Hepatic stellate cell (primary cell): ENCODE measurements at places on chromosomes 12 and 14.
A peak's percentile ranks its signal among the peaks of the same experiment; 100 is the strongest.

DNA sequence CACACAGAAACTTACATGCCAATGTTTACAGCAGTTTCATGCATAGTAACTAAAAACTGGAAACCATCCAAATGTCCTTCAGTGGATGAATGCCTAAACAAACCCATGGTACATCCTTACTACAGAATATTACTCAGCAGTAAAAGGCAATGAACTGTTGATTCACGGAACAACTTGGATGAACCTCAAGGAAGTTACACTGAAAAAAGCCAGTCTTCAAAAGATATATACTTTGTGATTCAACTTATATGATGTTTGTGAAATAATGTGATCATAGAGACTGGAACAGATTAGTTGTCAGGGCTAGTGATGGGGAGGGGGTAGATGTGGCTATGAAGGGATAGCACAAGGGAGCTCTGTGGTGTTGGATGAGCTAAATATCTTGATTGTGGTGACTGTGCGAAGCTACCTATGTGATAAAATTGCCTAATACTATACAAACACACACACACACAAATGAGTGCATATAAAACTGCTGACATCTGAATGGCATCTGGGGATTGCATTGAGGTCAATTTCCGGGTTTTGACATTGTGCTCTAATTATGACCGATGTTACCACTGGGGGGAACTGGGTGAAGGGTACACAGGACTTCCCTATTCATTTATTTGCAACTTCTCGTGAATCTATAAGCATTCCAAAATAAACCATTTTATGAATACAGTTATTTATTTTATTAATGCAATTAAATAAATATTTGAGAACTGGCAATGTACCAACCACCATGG is 94.3 kb downstream of the RIN3 start:
- DNase-seq: peak; percentile 63

- DNase-seq: no peak
Observed at GRCh38 chr12:102950950-102951619, 6.4 kb upstream of the ASCL1 start.

DNA sequence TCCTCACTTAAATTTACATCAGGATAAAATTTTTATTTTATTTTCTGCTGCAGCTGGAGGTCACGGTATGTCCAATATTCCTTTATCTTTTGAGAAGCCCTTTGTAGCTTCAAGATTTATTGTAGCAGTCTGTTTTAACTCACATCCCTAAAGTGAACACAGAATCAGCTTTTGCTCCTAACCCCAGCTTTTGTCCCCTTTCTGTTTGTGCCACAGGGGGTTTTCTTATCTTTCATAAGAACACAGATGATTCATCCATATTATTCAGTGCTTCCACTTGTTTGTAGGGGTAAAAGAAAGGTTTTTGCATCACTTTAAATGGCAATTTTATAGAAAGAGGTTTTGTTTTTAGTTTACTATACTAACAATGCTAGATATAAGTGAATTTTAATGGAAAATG is 21.8 kb upstream of the PIK3C2G start:
- DNase-seq: no peak

GRCh38 chr12:91053951-91054715 is 3.7 kb downstream of the KERA start:
- peak; percentile 3 for DNase-seq

- DNase-seq: no peak
Observed at GRCh38 chr14:56808110-56808382, 2.2 kb downstream of the OTX2 start.

- DNase-seq: peak; percentile 62
Observed at GRCh38 chr12:47805417-47805816, 14.3 kb downstream of the HDAC7 start.

GRCh38 chr12:101564912-101565311 is 29.9 kb upstream of the MYBPC1 start:
- no peak for DNase-seq

- no peak for DNase-seq
Observed at GRCh38 chr12:67692966-67693365, 44.4 kb downstream of the DYRK2 start.

DNA sequence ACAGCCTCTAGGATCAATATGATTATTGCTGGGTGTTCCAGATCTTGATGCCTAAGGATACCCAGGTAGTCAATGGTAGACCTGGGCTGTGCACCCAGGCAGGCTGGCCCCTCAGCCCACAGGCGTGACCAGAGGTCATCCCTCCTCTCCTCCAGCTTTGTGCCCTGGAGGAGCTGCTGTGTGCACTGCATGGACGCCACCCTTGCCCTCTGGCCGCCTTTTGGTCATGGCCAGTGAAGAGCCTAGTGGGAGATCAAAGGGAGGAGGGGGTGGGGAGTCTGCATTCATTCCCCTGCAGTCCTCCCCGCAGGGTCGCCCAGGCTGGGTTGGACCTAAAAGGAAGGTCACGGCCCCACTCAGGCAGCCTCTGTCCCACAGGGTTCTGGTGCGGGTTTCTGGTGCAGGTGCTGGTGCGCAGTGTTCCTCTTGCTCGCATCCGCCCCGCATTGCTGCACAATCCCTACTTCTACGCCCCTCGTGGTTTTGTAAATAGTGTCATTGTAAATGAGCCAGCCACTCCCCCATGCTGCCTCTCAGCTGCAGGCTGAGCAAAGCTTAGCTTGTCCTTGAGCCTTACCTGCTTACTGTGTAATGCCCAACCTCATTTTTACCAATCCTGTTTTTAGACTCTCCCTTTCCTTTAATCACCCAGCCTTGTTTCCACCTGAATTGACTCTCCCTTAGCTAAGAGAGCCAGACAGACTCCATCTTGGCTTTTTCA is 55.3 kb downstream of the PSMA6 start:
- DNase-seq: no peak

DNA sequence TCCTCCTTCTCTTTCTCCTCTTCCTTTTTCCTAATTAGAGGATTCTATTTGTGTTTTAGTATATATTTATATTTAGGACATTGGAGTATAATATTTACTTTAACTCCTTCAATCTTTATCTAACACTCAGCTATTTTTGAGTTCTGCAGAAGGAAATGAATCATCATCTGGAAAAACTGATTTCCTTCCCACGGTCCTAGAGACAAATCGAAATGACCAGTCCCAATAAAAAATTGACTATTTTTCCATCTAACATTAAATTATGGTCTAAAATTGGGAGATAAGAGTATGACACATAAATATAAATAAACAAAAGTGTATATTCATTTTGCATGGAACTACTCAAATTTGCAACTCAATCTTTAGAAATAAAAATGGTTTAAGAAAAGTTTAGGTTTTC is 167.4 kb downstream of the TMTC3 start:
- DNase-seq: no peak

DNA sequence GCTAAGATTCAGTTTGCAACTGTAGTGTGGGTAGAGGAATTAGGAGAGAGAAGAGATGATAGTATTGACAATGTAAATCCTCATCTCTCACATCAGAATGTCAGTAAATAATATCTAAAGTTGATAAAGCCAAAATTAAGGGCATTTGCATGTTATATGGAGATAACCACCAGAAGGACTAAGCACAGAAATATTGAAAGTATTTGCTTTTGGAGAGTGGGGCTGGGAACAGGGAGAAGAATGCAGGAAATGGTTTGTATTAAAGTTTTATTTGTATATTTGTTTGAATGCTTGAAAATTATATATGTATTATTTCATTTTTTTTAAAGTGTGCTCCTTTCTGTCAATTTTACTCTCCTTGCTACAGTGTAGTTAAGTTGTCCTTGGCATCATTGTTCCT is 491.4 kb downstream of the APAF1 start:
- DNase-seq: no peak

- no peak for DNase-seq
Observed at GRCh38 chr14:90699016-90699415, 117.2 kb downstream of the TTC7B start.

- no peak for DNase-seq
Observed at GRCh38 chr14:39060818-39061437, 42.1 kb downstream of the SEC23A start.

GRCh38 chr12:104986022-104986941 is at the start of gene NOPCHAP1:
Gene NOPCHAP1 (plus strand): TSS chr12:104986316. CDS start chr12:104986353, 37 bp downstream.
- DNase-seq: peak; percentile 94

DNA sequence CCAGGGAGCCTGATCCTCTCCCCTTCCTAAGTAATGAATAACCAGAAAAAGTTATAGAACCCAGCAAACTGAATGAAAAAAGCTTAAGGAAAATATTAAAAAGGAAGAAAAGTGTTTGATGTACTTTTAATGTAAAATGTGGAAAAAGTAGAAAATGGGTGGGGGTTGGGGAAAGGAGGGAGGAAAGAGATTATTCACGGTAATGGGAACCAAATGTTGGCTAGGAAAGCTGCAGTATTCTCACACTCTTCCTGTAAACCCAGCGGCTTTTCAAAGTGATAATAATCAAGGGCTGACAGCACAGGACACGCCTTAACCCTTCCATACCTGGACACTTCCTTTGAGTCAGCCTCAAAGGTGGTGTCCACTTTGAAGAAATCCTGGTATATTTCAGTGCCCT is 139.2 kb downstream of the TGFB3 start:
- no peak for DNase-seq

GRCh38 chr12:81809113-81809777 is 50.1 kb upstream of the PPFIA2 start:
- no peak for DNase-seq

DNA sequence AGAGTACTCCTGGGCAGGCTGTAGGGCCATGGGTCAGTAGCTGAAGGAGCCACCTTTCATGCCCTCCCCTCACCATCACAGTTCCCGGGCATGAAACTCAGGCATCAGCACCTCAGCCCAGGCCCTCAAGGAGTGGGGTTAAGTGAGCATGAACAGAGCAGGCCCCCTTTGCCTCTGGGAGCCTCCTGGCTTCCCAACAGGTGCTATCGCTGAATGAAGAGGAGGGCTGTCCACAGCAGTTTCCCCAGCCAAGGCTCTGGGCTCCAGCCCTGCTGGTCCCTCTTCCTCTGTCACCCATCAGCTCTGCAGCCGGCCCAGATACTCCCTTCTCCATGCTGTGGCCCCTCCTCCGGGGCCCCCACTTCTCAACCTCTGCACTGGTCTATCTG is 184.3 kb downstream of the ZFP36L1 start:
- DNase-seq: no peak

DNA sequence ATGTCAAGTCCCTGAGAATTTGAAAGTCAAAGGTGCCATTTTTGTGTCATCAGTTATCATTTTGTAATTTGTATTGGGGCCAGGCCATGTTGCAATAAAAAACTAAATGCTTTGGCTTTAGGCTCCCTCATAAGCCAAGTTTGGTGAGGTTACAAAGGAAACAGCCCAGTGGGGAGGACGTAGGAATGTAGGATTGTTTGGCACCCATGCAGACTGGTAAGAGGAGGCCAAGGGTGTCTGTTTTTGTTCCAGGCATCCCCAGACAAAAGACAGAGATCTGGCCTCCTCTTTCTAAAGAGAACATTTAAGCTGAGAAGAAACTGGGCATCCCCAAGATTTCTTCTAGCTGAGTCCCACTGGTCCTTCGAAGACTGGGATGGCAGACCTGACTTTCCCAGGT is 111.7 kb downstream of the SUDS3 start:
- DNase-seq: no peak

DNA sequence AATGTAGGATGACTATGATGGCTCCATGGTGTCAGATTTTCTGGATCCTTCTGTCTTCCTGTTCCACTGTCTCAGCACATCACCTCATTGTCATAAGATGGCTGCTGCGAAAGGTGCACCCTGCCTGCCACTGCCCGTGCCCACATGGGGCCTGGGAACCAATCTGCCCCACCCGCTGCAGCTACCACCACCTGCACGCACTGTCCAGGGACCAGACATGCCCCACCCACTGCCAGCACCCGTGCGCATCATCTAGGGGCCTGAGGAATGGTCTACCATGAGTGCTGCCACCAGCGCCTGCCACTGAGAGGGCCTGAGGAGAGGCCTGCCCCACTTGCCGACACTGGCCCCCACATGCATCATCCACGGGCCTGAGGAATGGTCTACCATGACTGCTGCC is 23.8 kb downstream of the CYP46A1 start:
- DNase-seq: no peak

GRCh38 chr12:124411281-124411878 is 116.5 kb downstream of the RFLNA start:
- no peak for DNase-seq

DNA sequence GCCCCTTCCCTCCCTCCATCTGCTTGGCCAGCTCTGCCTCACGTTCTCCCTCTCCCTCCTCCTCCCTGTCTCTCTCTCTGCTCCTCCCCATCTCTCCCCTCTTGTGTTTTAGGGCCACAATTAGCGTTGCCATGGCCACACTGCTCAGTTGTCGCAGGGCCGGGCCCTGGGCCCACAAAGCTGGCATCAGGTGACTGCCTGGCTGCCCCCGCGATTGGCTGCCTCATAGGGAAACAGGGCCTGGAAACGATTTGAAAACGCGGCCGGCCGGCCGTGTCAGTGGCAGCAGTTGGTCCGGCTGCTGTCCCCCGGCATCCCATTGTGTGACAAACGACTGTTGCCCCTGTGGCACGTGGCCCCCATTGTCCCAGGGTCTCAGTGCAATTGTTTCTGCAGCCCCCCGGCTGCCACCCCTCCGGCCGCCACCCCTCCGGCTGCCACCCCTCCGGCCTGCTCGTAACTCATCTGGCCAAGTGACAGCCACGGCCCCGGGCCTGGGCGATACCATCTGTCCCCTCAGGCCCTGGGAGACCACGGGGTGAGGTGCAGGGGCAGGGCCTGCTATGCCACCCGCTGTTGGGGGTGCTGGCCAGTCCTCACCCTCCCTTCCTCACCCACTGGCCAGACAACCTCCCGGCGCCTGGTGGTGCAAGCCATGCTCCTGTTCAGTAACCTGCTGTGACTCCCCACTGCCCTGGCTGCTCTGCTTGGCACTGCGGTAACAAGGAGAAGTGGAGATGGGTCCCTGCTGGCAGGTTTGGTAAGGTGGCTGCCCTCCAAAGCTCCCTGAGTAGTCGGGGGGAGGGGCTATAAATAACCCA is 17.4 kb downstream of the FOXN4 start:
- DNase-seq: peak; percentile 69

GRCh38 chr12:701896-702539 is 38.8 kb upstream of the NINJ2 start:
- DNase-seq: no peak

DNA sequence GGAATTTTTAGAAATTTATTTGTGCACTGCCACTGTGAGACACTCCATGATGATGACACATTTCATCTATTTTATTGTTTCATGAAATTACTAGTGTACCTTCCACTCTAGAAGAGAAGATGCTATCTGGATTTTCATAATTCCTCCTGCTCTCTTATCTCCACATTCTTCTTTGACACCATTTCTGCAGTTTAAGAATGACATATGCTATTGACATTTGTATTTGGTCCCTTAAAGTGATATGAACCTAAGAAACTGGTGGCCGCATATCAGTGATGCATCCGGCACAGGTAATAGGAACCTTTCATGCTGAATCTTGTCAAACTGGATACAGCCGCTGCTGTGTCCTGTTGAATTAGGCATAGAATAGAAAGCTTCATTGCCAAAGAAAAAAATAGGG is 696.3 kb downstream of the TMEM121 start:
- no peak for DNase-seq

- no peak for DNase-seq
Observed at GRCh38 chr12:13798162-13798561, 183.2 kb downstream of the GRIN2B start.

DNA sequence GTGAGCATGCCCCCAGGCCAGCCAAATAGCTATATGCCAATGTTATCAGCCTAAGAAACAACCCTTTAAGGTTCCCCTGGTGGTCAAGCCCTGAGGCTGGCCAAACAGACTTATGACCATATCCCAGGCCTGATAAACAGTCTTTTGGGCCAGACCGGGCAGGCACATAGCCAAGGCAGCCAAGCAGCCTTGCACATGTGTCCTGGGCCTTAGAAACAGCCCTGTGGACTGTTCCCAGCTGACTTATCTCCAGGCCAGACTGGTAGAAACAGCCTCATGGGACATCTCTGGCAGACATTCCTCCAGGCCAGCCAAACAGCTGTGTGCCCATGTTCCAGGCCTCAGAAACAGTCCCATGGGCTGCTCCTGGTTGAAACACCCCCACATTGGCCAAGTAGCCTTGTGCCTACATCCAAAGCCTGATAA is 295.0 kb upstream of the MGAT4C start:
- DNase-seq: no peak
